NCI-H187 (cell line): ENCODE measurements at places on chromosomes 5 and 9.

DNA sequence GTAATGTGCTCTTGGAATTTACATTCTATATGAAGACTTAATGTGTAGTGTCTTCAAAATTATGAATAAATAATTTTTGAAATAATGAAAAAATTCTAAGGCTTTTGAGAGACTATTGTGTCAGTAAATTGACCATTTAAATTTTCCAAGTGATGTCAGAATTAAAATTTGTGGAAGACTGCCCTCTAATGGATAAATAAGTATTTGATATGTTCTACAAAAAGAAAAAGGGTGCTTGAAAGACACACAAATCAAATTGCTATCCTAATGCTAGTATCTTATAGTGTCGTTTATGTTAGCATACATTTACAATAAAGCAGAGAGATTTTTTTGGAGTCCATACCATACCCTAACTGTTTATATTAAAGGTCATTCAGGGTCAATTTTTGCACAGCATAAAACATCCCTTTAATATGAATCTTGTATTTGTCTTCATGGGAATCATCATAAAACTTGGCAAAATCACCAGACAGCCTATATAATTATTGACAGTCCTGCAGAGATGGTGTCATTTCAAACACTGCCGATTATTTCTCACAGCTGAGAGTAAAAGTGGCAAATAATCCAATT lies 120.8 kb upstream of the SLC27A6 start:
- no peak for DNase-seq

- no peak for DNase-seq
Observed at GRCh38 chr5:66329078-66329477, 185.0 kb downstream of the SREK1 start.

DNA sequence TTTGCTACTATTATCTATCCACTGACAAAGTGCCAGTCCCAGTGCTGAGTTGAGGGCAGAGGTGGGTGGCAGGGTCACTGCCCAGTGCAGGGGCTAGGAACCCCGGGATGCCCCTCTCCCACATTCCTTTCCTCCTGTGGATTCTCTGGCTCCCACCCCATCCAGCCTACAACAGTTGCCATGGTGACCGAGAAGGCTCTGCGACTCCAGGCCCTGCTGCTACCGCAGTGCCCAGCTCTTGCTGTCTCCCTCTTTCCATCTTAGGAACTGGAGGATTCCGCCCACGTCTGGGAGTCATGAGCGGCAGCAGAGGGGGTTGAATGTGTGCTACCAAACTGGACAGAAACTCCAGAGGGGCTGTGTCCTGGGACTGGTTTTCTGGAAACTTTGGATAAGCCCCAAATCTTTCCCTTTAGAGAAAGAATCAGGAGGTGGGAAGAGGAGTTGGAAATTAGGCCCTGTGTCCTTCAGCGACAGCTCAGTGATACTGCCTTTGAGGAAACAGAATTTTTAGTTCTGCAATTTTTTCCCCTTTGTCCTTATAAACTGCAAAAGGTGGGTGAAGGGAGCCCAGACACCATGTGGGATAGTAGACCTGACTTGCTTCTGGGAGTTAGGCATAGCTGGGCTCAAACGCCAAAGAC lies 20.7 kb upstream of the C5orf47 start:
- DNase-seq = no peak

- no peak for DNase-seq
Observed at GRCh38 chr5:179114756-179115155, 54.6 kb downstream of the ZNF354C start.

- DNase-seq = no peak
Observed at GRCh38 chr5:139822553-139823425, 27.2 kb downstream of the PSD2 start.

- DNase-seq = no peak
Observed at GRCh38 chr5:144451187-144451973, 280.7 kb downstream of the KCTD16 start.

DNA sequence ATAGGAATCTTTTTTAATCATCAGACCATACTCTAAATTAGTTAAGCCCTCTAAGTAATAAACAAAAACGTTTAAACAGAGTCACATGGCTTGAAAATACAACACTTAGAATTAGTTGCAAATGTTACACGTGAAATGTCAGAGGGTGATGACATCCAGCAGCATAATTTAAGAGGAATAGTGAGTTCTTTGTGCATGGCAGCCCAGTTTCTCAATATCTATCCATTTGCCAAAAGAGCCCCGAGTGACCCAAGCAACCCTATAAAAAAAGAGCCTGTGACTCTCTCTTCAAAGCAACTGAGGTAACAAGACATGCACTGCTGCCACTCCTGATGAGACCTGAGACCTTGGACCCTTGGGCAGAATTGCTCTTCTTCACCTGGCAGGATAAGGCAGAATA lies 96.9 kb upstream of the RASA1 start:
- DNase-seq = no peak

DNA sequence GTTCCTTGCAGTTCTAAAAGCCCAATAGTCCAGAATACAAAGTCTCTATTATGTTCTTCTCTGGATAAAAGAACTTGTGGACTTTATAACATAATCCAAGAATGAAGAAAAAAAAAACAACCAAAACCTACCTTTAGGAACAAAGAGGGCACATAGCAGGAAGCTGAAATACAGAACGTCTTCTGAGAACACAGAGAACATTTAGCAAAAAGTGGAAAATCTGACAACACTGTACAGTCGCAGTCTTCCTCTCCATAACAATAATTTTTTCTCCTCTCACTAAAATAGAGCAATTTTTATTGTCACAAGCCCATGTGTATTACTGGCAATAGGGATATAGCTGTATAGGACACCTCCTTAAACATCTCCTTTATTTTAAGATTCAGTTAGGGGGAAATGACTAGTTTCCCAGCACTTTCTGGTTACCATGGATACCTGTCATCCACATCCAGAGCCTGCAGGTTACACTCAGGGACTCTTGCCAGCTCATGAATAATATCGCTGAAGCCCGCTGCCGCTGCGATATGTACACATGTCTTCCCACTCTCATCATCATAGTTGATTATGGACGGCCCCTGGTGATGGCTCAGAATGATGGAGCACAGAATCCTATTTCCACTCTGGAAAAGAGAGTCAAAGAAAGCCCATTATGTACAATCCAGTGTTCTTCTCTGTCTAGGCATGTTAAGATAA lies 106.5 kb downstream of the ANKRD55 start:
- no peak for DNase-seq

DNA sequence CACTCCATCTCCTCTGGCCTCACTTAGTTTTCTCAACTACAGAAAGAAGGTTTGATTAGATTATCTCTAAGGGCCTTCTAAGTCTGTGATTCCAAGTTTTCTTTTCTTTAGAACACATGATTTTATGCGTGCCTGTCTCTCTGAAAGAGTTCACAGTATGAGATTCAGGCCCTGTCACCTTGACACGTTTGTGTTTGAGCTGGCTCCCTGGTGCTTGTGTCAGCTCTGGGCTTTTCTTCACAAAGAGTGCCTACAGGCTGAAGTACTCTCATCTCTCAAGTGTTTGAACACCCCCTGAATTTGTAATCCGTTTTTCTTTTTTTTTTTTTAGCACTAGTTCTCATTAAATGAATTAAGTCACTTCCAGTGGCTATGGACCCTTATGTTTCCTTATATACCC lies 306.9 kb upstream of the C9orf72 start:
- DNase-seq = no peak

DNA sequence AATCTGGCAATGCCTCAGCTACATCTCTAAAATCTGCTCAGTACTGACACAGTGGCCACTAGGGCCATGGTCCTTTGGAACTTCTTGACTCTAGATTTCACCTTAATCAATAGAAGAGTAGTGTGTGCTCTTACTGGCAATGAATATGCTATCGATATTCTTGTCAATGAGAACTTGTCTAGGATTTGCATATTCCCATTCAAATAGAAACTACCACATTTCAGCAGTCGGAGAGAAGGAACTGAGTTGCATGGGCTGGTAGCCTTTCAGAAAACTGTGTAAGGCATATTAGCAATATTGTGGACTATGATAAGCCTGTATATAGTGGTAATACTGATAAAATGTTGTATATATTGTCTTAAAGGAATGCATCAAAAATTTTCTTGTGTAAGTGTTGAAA lies 45.3 kb upstream of the NAA35 start:
- no peak for DNase-seq

- no peak for DNase-seq
Observed at GRCh38 chr5:43274435-43275114, 38.6 kb downstream of the HMGCS1 start.

- no peak for DNase-seq
Observed at GRCh38 chr9:101478906-101479305, 43.3 kb upstream of the ALDOB start.

- DNase-seq = no peak
Observed at GRCh38 chr5:154722936-154723335, 32.2 kb upstream of the LARP1 start.

DNA sequence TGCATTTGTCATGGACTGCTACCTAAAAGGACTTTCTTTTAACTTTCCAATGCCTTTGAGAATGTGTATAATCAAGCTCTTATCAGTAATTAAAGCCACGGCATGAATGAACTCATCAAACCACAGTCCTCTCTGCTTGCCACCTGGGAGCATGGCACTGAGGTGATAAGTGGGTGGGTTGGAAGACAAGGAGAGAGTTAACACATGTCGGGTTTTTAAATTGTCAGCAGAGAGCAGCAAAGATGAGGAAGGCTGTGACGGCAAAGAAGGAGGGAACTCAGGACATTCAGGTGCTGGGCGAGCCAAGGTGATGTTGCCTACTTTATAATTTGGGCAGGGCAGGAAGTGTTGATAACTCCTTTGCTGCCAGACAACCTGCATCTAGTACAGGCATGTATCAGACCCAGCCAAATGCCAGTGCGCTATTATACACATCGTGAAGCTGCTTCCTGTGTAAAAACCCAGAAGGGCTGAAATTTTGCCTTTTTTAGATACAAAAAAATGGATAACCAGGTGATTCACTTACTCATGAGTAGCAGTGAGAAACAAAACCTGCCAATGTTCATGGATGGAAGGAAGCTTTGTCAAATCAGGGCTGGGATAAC lies 269.1 kb downstream of the KIF4B start:
- DNase-seq = no peak

- DNase-seq = no peak
Observed at GRCh38 chr5:116696366-116696765, 121.7 kb upstream of the SEMA6A start.

DNA sequence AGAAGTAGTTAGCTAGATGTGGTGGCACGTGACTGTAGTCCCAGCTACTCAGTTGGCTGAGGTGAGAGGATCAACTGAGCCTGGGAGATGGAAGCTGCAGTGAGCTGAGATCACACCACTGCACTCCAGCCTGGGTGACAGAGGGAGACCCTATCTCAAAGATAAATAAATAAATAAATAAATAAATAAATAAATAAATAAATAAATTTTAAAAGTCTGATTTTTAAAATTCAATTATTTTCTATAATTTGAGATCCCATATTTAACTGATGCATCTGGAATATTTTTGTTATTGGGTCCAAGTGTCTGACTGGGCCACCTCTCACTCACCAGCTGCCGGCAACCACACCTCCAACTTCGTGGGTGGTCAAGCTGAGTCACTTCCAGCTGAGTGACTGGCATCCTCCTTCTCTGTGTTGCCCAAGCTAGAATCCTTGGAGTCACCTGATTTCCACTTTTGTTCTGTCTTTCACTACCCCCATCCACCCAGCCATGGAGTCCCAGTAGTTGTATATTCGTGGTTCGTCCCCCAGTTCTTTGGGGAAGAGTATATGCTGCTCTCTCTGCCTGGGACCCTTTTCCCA lies 70.9 kb downstream of the EGFLAM start:
- no peak for DNase-seq

DNA sequence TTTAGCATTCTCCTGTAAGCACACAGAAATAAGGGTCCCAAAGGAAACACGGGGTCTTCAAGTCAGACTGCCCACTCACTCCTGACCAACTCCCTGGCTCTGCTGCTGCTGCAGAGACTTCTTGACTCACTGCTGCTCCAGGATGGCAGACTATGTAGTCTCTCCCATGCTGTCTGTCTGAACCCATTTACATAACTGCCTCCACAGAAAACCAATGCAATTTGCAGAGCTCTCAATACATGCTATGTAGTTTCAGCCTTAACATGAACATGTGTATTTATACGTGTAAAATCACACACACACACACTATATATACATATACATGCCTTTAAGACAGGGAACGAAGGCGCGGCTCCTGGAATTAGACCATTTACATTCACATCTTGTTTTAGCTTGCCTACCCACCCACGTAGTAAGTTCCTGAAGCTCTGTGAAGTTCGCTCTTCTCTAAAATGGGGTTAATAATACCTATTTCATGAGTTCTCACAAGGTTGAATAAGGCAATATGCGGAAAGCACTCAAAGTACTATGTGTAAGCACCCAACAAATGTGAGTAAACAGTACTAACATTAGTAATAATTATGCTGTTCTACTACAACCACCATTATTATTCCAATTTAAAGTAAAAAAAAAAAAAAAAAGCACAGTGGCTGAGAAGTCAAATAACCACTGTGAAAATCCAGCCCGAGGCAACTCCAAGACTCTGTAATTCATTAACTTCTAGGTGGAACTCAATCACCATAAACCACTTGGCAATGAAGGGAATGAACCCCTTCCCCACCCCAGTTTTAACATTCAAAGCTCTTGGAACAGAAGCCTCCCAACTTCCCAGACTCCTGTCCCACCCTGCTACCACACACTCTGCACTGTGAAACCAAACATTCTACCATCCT lies 31.8 kb downstream of the PRELID2 start:
- no peak for DNase-seq

GRCh38 chr5:124935065-124935464 lies 188.6 kb upstream of the ZNF608 start:
- no peak for DNase-seq

DNA sequence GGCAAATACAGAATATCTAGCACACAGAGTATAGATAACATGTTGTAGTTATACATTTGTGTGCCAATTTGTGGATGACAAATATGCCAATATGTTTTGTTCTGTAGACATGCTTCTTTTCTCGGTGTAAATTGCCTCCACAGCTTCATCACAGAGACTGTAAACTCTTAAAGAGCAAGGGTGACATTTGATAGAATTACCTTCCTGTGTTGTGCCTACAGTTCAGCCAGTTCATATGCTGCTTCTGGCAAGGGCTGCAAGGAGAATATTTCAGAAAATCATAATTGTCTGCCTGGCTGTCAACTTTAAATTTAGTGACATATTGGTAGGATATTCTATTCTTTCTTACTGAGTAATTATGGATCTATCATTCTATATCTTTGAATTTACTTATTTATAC lies 155.1 kb downstream of the MAT2B start:
- no peak for DNase-seq

DNA sequence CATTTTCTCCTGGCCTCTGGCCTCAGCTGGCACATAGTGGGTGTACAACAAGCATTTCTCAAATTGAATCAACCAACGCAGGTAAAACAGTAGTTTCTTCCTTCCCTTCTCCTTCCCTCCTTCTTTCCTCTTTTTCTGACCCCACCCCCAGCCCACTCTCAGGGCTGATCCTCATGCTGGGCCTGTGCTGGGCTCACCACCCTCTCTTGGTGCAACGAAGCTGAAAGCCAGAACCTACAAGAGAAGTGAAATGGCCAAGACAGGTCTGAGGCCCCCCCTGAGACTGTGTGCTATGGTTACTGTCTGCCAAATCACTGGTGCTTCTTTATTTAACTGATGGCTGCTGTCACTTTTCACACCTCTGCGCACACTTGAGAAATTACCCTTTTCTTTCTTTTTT lies 53.0 kb upstream of the BOD1 start:
- no peak for DNase-seq
